ENCODE measurements at places on chromosomes 5 and 9.

DNA sequence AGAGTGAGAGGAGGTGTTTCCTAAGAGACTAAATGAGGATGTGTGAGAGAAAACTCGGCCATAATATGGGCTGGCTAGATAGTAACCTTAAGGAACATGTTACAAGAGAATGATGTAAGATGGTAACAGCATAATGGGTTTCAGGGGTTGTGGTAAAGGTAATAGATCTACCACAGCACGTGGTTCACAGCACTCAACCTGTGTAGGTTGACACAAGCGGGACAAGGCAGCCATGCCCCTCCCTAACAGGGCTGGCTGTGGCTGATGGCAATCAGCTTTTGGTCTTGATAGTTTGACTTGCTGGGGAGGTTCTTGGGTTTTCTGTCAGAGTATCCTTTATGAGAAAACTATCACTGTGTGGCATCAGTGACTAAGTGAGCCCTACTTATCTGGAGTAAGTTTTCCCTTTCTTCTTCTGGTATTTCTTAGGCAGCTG is 138.6 kb downstream of the TRIO start:
- DNase-seq = no peak

DNA sequence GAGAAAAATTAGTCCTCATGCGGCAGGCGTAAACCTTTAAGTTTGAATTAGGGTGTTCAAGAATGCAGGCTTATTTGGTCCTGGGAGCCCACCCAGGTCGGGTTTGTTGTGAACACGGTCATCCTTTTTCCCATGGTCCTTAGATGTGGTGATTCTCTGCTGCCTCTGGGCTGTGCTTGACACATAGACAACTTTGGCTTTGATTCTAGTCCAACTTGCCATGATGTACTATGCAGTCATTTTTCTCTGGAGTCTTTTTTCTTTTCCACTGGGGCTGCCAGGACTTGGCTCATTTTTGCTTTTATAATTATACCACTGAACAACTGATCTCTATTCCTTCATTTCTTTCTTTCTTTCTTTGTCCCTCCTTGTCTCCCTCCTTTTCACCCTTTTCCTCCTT is 218.6 kb downstream of the SREK1 start:
- no peak for DNase-seq

DNA sequence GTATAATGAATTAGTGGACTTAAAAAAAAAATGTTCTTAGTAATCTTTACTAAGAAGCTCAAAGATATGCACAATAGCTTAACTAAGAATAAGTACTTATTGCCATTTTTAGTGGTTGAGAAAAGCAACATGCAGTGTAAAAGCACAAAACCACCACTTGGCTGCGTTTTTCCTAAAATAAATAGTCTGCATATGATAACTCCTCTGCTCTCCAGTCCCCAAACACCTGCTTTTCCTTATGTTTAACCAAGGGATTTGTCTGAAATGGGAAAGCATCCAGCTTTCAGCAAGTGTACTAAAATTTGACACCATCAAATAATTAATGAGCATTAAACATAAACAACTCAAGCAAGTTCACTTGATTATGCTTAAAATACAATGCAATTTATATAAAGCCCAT is 41.4 kb downstream of the PSIP1 start:
- peak; percentile 6 for DNase-seq

DNA sequence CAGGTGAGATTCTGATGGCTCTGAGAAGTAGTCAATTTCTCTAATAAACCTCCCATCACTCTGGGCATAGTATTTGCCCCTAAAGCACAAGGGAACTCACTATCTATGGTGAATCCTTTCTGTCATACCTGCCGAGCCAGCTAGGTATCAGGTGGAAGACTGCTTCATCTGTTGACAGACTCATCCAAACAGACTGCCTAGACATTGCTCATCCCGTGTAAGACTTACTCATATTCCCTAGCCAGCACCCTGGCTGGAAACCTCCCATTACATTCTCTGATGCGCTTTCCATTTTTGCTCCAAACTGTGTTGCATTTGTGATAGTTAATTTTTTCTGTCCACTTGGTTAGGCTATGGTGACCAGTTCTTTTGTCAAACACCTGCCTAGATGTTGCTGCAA is 595.9 kb downstream of the DNAH5 start:
- DNase-seq = no peak

GRCh38 chr9:20593537-20593936 is 28.8 kb downstream of the MLLT3 start:
- peak; percentile 87 for DNase-seq

DNA sequence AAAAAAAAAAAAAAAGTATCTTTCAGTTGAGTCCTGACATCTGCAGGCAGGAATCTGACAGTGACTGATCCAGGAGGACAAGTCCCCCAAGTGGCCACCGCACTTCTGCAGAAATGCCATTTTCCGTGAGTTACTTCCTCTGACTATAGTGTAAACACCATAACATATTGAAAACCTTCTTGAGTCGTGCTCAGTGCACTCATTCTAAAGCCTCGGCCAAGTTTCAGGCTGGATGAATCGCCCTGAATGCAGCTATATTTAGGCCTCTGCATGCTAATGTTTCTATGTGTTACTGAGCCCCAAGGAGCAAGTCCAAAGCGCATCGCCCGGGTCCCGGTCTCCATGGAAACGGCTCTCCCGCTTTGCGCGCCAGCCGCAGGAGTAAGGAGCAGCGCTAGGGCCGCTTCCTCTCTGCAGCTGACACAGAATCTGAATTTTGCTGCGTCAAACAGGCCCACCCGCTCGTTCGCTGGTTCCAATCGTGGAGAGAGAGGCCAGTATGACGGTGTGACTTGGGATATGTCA is 335.4 kb downstream of the MSX2 start:
- DNase-seq = no peak

- peak; percentile 75 for DNase-seq
Observed at GRCh38 chr5:172973127-172973916, 10.2 kb upstream of the ATP6V0E1 start.

- DNase-seq = no peak
Observed at GRCh38 chr5:146306838-146307237, 31.8 kb upstream of the POU4F3 start.

DNA sequence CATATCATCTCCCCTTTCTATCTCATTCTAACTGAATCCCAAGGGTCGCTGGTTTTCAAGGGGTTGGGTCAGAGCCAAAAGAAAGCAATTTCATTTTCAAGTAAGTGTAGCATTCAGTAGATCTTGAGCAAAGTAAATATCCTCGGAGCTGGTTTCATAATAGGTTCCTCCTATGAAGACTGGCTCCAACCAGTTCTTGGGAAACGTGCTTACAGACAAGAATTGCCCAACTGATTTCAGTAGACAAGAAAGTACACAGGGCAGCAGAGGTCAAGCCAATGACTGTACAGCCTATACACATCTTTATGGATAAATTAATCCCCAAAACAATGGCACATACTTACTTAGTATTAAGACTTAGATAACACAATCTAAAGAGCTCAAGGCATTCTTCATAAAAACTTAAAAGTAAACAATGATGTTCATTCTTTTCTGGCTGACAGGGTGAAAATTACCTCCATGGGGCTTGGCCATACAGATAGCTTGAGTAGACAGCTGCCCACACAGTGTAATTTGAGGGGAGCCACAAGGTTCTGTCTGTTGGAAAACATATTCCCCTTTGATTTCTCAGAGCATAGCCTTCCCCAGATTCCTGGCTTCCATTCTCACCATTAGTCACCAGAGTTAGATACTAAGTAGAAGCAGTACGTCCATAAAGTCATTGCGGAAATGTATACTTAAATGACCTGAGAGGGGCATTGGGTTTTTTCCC is 163.9 kb downstream of the ARRDC3 start:
- peak; percentile 94 for DNase-seq

Measured in fibroblast of pulmonary artery (primary cell).